Stimulated activated CD4-positive, alpha-beta T cell treated with anti-CD3 and anti-CD28 coated beads, Interleukin-15, amount 100 ng/mL, for 48 hours (primary cell): ENCODE measurements at places on chromosomes 13 and 19.

DNA sequence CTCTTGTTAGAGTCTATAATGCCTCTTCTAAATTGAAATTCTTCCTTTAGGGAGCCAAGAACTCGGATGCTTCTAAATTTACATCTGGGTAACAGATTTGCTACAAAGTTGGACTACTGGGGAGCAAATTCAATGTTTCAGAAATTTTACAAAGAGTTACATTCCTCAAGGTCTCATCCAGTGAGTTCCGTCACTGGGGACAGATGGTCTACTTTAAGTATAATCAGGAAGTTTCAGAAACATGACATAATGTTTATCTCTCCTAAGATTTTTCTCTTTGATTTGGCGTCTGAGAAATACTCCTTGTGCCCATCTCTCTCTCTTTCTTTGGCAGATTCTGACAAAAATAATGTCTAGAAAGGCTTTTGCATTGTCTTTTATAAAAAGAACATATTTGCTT, 81.5 kb upstream of the MBNL2 start:
- DNase-seq: no peak

DNA sequence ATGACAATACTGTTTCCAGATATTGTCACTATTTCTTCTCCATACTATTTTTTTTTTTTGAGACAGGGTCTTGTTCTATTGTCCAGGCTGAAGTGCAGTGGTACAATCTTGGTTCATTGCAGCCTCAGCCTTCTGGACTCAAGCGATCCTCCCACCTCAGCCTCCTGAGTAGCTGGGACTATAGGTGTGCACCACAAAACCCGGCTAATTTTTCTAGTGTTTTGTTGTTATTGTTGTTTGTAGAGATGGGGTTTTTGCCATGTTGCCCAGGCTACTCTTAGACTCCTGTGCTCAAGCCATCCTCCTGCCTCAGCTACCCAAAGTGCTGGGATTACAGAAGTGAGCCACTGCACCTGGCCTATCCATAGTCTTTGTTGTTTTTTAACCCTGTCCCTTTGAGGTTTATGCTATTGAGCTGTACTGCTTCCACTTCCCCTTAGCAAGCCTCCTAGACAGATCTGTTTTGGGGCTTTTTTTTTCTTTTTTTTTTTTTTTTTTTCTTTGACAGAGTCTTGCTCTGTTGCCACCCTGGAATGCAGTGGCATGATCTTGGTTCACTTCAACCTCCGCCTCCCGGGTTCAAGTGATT, 27.6 kb upstream of the MAP3K10 start:
- no peak for DNase-seq

GRCh38 chr19:9729162-9729561, 39.4 kb downstream of the ZNF846 start:
- DNase-seq: no peak

DNA sequence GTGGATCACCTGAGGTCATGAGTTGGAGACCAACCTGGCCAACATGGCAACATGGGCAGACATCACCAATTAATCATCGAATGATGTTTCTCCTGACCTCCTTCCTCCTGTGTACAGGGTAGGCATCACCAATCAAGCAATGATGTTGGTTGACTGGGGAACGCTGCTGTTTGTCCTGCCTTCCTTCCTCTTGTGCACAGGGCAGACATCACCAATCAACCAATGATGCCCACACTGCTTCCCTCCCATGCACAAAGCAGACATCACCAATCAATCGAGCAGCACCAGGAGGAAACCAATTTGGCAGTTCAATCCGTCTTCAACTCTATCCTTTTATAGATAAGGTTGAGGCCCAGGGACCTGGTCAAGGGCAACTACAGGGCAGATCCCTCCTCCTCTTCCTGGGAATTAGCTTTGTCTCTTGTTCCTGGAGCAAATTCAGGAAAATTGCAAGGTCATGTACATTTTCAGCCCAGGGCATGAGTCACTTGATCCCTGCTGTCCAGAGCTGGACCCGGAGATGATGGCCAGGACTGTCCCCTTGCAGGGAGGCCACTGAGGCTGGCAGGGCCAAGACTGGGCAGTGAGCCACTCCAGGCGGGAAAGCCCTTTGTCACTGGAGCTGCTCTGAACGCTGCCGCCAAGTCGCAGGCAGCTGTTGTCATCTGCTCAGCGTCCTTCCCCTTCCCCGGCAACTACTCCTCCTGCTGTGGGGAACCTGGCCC, 5.3 kb upstream of the CSNK1G2 start:
- no peak for DNase-seq

- no peak for DNase-seq
Measured at GRCh38 chr13:34257966-34258365, 440.0 kb downstream of the RFC3 start.

DNA sequence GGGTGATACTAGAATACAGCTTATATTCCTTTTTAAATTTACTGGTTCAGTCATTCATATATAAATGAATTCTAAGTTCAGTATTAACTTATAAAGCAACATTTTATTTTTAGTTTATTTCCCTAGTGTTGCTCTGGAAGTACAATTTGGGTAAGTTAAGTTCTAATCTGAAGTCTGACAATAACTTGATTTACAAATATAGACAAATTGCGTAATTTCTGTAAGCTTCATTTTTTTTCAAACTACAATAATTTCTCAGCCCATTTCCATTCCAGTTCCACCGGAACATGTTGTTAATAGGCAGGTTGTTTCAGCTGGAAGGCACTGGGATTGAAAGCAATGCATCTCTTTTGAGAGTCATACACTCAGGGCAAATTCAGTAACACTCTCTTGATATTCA, 2000.7 kb downstream of the OLFM4 start:
- no peak for DNase-seq
